ENCODE measurements at places on chromosomes 4 and X.

GRCh38 chr4:48509543-48509942, 19.5 kb downstream of the ZAR1 start:
- no peak for DNase-seq

DNA sequence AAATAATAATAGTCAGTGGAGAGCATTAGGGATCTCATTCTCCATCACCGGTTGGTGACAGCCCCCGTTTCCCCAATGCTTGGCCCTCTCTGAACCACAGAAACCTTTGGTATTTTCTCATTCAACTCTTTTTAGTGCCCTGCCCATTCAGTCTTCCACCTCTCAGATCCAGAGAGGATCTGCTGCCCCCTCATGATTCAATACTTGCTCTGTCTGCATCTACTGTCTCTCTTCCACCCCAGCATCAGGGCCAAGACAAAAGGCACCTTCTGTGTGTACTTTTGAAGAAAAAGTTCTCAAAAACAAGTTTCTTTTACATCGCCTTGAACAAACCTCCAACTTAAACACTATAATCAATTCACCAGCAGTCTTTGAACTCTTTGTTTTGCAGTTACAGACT, 19.3 kb downstream of the CLTRN start:
- DNase-seq = no peak

GRCh38 chr4:26194764-26195163, 126.0 kb upstream of the RBPJ start:
- no peak for DNase-seq

- DNase-seq = no peak
Measured at GRCh38 chr4:3286335-3287175, 6.3 kb upstream of the RGS12 start.

- no peak for DNase-seq
Measured at GRCh38 chrX:66176134-66176533, 12.1 kb downstream of the HEPH start.

GRCh38 chrX:31563792-31564191, 492.0 kb upstream of the FTHL17 start:
- no peak for DNase-seq

DNA sequence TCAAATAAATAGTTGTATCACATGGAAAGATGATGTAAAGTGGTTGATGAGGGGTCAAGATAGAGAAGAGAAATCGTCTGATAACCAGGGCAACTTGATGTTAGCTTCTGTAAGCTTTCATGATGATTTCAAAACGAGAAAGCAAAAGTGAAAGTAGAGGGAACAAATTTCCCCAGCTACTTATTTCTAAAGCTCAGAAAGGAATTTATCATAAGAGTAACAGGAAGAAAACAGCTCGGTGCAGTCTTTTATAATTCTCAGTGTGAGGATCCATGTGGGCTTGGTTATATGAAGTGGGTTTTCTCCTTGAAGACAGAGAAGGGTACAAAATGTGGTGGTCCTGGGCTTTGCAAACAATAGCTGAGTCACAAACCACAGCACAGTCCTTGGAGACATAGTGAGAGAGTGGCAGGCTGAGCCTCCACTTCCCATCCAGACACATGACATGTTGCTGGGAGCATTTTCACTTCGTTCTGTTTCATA, 32.1 kb upstream of the GLRA2 start:
- no peak for DNase-seq

- DNase-seq = no peak
Measured at GRCh38 chr4:159398236-159398638, 295.4 kb downstream of the RAPGEF2 start.

DNA sequence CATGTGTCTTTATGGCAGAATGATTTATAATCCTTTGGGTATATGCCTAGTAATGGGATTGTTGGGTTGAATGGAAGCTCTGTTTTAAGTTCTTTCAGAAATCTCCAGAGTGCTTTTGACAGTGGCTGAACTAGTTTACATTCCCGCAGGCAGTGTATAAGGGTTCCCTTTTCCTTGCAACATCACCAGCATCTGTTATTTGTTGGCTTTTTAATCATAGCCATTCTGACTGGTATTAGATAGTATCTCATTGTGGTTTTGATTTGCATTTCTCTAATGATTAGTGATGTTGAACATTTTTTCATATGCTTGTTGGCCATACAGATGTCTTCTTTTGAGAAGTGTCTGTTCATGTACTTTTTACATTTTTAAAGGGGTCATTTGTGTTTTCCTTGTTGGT, 129.8 kb downstream of the TBCK start:
- no peak for DNase-seq

DNA sequence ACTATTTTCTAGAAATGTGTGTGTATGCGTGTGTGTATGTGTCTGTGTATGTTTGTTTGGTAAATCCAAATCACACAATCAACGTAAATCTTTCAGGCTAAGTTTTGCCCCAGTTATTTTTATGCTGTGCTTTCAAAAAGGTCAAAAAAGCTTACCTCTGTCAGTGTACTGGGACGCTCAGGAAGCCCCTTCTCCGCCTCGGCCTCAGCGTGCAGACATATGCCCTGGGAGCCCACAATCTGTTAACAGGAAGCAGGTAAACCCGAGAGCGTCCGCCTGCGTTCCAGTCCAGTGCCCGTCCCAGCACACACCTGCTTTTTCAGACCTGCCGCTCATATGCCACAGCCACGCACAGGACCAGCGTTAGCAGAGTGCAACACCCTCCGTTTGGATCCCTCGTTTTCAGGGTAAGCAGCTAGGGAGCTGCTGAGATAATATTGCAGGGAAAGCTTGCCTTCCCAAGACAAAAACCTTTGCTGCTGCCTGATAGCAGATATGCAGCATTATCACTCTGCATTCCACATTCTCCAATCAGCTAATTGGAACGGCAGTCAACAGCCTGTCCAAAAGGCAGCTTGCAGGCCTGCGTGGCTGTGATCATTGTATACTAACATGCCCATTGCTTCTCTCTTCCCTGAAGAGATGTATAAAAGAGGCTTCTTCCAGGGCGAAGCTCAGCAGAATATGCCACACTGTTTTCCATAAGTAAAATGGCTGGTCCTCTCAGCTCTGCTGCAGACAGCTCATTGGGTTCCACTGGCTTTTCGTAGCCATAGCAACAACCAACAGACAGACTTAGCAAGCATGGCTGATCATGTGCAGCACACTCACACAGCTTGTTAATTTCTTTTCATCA, at the start of gene SORBS2:
SORBS2 (minus strand) TSS at position 686 of the 856 bp plus-strand sequence. CDS start 121,623 bp downstream, outside the sequence.
- no peak for DNase-seq

DNA sequence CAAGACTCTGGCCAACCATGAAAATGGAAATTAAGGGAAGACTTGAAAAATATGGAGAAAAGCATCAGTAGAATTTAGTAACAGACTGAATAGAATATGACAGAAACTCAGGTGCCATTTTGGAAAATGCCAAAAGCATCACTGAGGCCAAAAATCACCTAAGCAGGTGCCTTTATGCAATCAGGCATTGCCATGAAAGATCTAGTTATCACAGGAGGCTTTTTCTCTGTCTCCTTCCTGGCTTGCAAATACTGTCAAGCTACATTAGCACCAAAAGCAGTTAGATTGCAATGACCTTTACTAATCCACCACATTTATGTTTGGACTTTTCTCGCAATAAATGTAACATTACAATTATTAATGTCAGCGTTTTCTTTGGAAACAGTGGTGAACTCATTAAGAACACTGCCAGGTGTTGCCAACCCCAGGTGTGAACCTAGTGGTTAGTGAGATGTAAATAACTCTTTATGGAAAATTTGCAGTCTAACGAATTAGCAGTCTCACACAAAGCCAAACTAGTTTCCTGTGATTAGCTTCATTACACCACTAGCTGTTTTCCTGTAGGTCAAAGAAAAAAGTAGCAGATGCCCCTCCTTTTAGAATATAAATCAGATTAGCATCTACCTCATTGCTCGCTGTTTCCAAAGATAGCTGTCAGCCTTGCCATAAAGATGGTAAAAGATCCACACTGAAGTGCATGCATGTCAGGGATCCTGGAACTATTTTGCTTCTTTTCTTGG, 1568.4 kb upstream of the TENM3 start:
- DNase-seq = no peak

- no peak for DNase-seq
Measured at GRCh38 chr4:181944527-181944926, 298.7 kb upstream of the TENM3 start.

GRCh38 chr4:8726344-8726851, 133.8 kb downstream of the CPZ start:
- no peak for DNase-seq

DNA sequence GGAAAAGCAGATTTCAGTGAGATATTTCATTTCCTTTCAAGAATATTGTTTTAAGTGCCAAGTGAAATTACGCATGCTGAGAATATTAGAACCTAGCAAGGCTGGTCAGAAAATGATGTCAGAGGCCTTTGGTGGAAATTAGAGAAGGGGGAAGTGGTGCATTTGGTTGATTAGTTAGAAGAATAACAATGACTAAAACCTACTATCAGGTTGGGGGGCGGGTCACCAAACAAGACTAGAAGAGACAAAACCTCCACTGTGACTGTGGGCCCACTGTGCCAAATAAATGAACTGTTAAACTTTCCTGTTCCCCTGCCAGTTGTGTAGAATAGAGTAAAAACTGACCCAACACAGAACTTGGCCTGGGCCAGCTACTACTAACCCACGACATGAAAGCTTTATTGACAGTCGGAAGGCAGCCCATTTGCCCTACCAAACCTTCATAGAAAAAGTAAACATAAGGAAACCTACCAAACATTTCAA, 2.9 kb downstream of the RAPGEF2 start:
- DNase-seq = no peak

DNA sequence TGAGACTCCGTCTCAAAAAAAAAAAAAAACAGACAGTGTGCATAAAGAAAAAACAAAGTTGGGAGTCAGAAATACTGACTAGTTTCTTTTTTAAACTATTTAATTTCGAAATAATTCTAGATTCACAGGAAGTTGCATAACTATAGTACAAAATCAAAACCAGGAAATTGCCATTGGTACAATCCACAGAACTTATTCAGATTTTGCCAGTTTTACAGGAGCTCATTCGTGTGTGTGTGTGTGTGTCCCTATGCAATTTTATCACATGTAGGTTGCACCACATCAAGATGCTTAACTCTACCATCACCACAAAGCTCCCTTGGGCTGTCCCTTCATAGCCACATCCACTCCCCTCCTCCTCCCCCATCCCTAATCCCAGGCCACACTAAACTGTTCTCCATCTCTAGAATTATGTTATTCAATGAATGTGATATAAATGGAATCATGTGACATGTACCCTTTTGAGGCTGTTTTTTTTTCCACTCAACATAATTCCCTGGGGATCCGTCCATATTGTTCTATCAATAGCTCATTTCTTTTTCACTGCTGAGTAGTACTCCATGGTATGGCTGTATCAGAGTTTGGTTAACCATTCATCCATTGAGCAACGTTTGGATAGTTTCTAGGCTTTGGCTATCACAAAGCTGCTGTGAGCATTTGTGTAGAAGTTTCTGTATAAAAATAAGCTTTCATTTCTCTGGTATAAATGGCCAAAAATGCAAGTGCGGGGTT, 16.3 kb upstream of the DDX3X start:
- DNase-seq = no peak

DNA sequence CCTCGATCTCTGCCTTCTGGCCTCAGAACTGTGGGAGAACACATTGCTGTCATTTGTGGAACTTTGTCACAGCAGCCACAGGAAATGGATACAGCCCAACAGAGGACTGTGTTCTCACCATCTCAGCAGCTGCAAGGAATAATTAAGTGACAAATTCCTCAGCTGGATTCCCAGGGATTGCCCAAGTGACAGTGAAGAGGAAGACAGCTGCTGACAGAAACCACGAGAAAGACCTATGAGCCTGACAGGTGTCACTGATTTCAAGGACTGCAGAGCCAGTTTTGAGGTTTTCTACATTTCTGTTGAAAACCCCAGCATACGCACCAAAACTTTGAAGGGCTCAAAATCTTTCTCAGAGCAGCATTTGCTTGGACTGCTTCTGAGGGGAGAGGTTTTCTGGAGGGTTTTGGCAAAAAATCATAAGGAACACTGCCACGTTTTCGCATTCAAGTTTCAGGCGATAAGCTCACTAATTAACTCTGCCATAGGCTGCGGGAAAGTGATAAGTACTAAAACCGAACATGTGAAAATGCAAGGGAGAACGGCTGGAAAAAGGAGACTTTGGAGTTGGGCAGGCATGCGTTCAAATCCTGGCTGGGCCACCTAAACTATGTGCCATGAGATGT, 88.8 kb downstream of the DRD5 start:
- DNase-seq = no peak

DNA sequence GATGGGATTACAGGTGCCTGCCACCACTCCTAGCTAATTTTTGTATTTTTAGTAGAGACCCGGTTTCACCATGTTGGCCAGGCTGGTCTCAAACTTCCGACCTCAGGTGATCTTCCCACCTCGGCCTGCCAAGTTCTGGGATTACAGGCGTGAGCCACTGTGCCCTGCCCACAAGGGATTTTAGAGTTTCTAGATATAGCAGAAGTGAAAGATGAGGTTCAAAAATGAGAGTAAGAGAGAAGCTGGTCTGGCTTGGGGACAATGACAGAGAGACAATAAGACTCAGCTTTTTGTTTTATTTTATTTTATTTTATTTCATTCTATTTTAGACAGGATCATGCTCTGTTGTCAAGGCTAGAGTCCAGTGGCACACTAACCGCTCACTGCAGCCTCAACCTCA, 30.6 kb downstream of the TRIM61 start:
- no peak for DNase-seq

GRCh38 chr4:68366600-68366999, 16.7 kb upstream of the YTHDC1 start:
- DNase-seq = no peak

DNA sequence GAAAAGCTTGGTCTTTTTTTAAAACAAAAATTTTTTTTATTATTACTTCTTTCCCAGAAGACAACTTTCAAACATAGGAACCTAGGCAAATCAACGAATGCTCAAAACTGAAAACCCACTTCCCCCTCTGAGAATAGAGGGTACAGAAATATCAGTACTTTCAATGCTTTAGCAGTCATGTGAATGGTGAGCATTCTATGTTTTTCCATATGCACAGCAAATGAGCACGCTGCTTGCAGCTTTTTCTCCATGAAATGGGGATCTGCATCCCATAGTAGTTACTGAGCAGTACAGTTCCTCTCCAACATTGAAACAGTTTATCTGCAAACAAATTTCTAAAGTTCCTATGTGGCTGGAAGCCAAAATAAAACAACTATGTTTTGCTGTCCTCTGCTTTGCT, 108.4 kb upstream of the BMP2K start:
- no peak for DNase-seq

GRCh38 chrX:143296521-143296920, 220.8 kb downstream of the SPANXN3 start:
- no peak for DNase-seq

- no peak for DNase-seq
Measured at GRCh38 chrX:131747173-131747572, 203.3 kb downstream of the OR13H1 start.

- DNase-seq = no peak
Measured at GRCh38 chr4:85228264-85228663, 246.7 kb upstream of the ARHGAP24 start.

- DNase-seq = no peak
Measured at GRCh38 chrX:42047886-42048285, 124.5 kb upstream of the CASK start.

DNA sequence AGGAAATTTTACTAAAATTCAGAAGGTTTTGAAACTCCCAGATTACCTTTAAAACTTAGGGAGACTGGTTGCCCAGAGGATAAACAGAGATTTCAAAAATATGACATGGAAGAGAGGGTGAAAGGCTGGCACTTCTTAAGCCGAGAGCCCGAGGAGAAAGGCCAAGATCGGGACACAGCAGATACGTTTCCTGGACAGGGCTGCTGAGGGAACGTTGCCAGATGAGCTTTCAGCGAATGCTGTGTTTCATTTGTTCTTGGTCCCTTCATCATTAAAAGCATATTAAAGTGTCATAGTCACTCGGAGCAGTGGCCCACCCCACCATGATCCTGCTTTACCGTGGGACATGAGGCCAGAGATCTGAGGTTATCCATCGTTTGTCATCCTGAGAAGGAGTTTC, 37.9 kb upstream of the STOX2 start:
- DNase-seq = no peak

GRCh38 chr4:152106113-152106763, 345.4 kb upstream of the GATB start:
- DNase-seq = no peak
